ENCODE measurements at places on chromosomes 1 and 21. TPM values are rescaled to one million over a fixed set of nuclear protein-coding genes. Genes with fewer than 3 reads are reported as not detected.

DNA sequence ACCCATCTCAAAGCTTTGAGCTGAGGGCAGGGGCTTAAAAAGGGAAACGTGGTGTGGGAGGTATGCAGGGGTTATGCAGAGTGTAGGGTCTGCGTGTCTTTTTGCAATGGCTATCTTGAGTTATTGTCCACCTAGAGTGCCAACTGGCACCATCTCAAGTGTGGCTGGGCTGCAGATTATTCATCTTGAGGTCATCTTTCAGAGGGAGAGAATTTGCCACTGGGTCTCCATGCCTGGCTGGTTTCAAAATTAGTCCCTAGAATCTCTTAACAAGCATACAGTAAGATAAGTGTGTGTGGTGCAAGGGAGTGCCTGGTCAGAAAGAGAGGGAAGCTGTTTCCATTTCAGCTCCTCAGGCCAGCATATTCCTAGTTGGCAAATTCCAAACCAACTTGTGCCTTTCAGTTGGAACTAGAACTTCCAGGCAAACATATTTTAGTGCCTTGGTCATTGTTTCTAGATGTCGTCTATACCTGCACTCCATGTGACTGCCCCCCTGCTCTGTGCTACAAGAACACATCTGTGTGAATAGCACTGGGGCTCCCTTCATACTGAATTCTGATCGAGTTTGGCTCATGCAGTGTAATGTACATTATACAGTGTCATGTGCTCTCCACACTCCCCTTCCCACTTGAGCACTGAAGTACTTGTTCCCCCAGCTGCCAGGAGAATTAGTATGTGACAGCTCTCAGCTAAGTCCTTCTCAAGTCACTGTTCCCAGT lies 5.0 kb upstream of the OR2T8 start:
- no peak for DNase-seq

Gene LIX1L
- total RNA-seq: 27.6 TPM

- no peak for DNase-seq
Observed at GRCh38 chr1:50923564-50923963, 36.5 kb downstream of the FAF1 start.

GRCh38 chr1:189323091-189323490 lies 1154.6 kb downstream of the BRINP3 start:
- DNase-seq: no peak

- DNase-seq: no peak
Observed at GRCh38 chr1:237921306-237921705, 30.6 kb upstream of the ZP4 start.

All from mesothelial cell of epicardium (in vitro differentiated cells).